ENCODE measurements at places on chromosomes 16 and 17. TPM values are rescaled to one million over a fixed set of nuclear protein-coding genes. Genes with fewer than 3 reads are reported as not detected.

Gene MRC2
- total RNA-seq, result 175 TPM

Gene SLC9A5
- not detected for total RNA-seq

Gene LHX1
- not detected for total RNA-seq

Gene KCNJ18
- total RNA-seq, result not detected

Gene TP53TG3B
- not detected for total RNA-seq

Gene SARM1
- total RNA-seq, result 5.7 TPM

Gene CAPNS2
- not detected for total RNA-seq

Gene AXIN2
- 19.8 TPM for total RNA-seq

Gene NPIPA2
- 1.6 TPM for total RNA-seq

Gene BAHCC1
- total RNA-seq, result 8.4 TPM

Gene SCN4A
- total RNA-seq, result 32.9 TPM

Gene CLTC
- 236 TPM for total RNA-seq

Gene TACO1
- total RNA-seq, result 14.6 TPM

Gene SBK1
- total RNA-seq, result 1.0 TPM

Gene ABR
- total RNA-seq, result 24.5 TPM

Gene KRT32
- not detected for total RNA-seq

Gene TMEM100
- 6.3 TPM for total RNA-seq

Gene OSGIN1
- total RNA-seq, result 0.52 TPM

Gene USP31
- 8.9 TPM for total RNA-seq

Gene ITGAE
- total RNA-seq, result 16.7 TPM

Gene ABAT
- total RNA-seq, result 13.6 TPM

Gene XYLT1
- total RNA-seq, result 9.4 TPM

Gene PITPNM3
- 1.0 TPM for total RNA-seq

Gene EIF3C
- 197 TPM for total RNA-seq

Gene FASN
- total RNA-seq, result 26.1 TPM

Gene DPEP1
- total RNA-seq, result not detected

Gene MTSS2
- 18.8 TPM for total RNA-seq

Gene BICDL2
- not detected for total RNA-seq

Gene SDR42E2
- not detected for total RNA-seq
